ENCODE measurements at places on chromosomes 3 and 15.
A peak's percentile ranks its signal among the peaks of the same experiment; 100 is the strongest.

- no peak for DNase-seq
Measured at GRCh38 chr3:23797491-23797890, 8.3 kb upstream of the UBE2E1 start.

DNA sequence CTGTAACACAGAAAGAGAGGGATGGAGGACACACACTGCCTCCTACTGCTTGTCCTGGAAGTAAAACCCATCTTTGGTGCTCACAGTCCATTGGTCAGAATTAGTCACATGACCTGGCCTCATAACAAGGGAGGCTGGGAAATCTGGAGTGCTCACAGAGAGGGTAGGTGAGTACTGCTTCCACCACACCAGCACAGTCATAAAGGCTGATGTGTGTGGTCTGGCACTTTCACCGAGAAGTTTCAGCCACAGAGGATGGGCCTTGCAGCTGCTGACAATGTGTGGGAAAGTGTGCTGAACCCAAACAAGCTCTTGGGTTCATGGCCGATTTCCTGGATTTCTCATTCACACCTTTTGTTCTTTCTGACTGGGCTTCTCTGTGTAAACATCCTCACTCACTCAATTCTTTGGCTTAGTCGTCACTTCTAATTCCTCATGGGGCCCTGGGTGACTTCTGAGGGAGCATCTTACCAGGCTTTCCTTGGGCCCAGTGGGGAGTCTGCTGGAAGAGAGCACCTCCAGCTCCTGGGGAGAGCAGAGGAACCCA is 100.7 kb downstream of the ASB7 start:
- DNase-seq: no peak

GRCh38 chr15:26037369-26037768 is 174.2 kb upstream of the ATP10A start:
- DNase-seq: no peak

GRCh38 chr15:35289024-35289617 is 204.0 kb upstream of the NANOGP8 start:
- peak; percentile 62 for DNase-seq

DNA sequence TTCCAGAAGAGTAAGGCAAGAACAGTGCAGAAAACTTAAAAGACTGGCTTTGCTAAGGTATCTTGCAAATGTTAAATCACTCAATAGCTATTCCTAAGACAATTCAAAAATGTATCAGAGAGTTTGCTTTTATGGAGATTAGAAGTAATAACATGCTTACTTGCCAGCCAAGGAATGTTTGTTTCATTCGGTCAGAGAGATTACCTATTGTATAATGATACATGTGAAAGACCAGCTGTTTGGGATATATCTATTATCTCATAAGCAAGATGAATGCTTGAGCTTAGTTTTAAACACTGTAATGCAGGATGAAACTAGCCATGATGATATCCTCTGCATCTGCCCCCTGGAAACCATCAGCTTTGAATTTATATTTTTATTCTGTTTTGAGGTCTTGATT is 70.7 kb downstream of the MAP2K5 start:
- DNase-seq: no peak

- no peak for DNase-seq
Measured at GRCh38 chr3:13009132-13009945, 63.9 kb downstream of the IQSEC1 start.

- DNase-seq: no peak
Measured at GRCh38 chr3:161409858-161410257, 38.5 kb upstream of the SPTSSB start.

GRCh38 chr15:87871258-87871681 is 385.3 kb downstream of the NTRK3 start:
- no peak for DNase-seq

All from retina (tissue), 1 donor.